ENCODE measurements at places on chromosomes 2 and 18.

DNA sequence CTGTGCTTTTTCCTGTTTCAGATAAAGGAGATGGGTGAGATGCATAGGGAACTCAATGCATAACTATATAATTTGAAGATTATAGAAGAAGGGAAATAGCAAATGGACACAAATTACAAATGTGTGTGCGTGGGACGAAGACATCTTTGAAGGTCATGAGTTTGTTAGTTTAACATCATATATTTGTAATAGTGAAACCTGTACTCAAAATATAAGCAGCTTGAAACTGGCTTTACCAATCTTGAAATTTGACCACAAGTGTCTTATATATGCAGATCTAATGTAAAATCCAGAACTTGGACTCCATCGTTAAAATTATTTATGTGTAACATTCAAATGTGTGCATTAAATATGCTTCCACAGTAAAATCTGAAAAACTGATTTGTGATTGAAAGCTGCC is 16.4 kb upstream of the MSH2 start:
- no peak for DNase-seq

- no peak for DNase-seq
These were observed 3.7 kb upstream of the AQP12A start for GRCh38 chr2:240687741-240688552.

DNA sequence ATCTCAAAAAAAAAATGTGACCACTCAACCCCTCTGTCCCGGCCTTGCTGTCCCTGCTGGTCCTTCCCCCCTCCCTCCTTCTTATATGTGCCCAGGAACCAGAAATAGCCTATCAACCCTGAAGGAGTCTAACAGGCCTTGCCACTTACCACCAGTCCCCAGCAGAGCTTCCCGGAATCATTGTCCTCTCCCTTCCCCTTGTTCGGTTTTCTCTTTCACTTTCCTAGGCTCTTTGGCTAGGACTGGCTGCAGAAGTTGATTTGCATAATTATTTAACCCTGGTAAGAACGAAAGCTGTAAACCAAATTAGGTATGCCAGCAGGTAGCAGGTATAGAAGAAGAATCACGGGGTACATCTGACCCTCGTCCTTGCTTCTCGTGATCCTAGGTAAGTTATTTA is 72.6 kb upstream of the ZNF532 start:
- no peak for DNase-seq

DNA sequence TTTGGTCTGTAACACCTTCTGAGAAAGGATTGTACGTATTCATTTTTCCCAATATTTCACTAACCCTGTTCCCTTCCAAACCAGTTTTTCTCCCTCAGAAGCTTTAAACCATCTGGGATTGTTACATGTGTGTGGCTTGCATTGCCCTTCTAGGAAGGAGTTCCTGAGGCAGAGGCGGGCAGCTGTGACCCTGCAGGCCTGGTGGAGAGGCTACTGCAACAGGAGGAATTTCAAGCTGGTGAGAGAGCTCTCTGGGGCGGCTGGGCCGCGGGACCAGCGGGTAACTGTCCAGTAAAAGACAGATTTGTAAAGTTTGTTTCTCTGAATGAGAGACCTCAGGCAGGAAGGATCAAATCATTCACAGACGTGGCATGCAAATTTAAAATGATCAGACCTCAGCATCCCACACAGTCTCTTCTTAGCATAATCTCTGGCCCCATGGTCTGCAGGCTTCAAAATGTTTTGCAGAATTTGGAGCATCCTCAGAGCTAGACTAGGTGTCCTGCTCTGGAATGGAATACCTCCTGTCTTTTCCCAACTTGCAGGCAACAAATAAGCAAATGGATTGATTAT is 40.2 kb upstream of the GPR17 start:
- no peak for DNase-seq

DNA sequence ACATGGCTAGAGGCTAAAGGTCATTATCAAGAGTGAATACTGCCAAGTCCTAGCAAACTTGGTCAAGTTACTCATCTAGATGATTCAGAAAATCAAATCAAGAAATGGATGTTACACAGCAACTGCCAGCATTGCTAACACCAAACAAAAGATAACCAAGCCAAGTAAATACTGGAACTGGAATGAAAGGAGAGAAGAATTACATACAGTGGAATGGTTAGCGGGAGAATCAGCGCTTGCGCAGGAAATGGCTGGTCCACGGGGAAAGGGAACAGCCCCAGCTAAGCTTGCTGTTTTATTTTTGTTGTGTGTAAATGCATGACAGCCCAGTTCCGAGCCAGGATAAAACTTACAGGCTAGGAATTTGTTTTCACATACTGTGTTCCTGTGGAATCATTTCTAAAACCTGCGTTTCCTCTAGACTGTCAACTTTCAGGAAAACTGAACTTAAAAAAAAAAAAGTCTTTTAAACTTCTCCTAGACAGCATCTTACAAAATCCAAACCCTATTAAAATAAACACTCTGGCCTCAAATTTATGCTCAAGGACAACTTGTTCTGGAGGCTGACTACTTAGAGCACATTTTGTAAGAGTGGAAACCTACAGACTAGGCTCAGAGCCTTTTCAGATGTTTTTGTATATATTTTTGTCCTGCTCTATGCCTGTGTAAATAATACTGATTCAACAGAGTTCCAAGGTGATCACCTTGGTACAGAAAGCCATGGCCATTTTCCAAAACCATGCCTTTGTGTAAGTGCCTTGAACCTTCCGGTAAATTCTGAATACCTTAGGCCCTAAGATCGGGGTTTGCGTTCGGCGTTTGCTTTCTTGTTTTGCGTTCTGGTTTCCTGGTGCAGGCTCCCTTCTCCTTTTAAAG is 30.7 kb upstream of the TXNDC2 start:
- DNase-seq, result no peak

DNA sequence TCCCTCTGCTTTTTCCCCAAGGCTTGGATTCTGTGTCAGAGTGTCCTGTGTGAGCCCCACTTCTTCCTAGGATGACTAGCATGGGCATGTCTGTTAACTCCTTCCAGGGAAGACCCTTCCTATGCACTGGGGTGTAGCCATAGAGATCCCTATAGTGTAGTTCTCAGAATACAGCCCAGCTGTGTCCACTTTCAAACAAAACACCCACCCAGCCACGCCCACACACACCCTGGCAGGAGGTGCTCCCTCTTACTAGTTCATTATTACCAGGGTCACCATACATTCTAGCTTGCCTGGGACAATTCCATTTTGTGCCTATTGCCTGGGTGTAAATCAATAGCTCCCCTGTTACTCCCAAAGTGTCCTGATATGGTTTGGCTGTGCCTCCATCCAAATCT is 195.6 kb downstream of the MYCN start:
- DNase-seq, result no peak

GRCh38 chr2:15273452-15273851 is 287.7 kb downstream of the NBAS start:
- DNase-seq, result no peak

- DNase-seq, result no peak
These were observed 218.8 kb downstream of the HAUS1 start for GRCh38 chr18:46322941-46323340.

DNA sequence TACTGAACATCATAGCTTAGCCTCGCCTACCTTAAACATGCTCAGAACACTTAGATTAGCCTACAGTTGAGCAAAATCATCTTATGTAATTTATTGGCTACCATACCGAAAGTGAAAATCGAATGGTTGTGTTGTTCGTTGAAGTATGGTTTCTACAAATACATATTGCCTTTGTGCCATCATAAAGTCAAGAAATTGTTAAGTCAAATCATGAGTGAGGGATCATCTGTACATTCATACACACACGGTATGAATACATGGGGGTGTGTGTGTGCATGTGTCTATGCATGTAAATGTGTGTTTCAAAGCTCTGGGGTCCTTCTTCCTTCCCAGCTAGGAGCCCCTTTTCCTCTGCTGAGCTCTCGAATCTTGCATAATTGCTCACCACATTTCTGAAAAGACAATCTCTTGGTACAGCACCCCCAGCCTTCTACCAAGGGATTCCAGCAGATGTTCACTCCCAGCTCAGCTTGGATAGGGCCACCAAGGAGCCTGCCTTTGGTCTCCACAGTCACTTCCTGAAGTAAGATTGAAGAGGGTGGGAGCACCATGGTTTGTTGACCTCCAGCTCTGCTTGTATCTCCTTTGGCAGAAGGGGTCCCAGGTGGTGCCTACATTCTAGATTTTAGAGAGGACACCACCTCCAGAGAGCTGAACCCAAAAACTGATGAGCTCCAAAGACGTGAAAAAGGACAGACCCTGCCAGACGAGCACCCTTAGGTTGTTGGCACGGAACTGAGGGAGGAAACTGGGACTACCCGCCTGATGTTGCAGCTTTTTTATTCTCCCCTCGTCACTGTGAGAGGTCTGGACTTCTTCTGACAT is 33.2 kb upstream of the CYP1B1 start:
- DNase-seq, result no peak

DNA sequence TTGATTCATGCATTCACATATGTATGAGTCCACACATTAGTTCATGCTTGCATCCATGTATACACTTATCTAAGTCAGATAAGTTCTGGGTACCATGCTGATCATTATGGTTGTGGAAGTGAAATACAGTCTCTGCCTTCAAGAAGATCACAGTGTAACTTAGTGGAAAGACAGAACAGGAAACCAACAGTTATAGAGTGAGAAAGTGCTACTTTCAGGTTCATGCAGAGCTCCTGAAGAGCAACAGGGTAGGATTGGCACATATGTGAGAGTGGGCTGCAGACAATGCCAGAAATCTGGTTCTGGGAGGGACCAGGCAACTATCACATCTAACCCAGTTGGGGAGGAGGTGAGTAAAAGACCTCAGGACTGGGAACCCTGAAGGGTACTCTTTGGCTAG is 35.4 kb upstream of the PGAP1 start:
- DNase-seq, result no peak

- no peak for DNase-seq
These were observed 143.5 kb downstream of the TGIF1 start for GRCh38 chr18:3593381-3593903.

GRCh38 chr2:10282611-10283105 is 20.0 kb upstream of the HPCAL1 start:
- DNase-seq, result no peak

DNA sequence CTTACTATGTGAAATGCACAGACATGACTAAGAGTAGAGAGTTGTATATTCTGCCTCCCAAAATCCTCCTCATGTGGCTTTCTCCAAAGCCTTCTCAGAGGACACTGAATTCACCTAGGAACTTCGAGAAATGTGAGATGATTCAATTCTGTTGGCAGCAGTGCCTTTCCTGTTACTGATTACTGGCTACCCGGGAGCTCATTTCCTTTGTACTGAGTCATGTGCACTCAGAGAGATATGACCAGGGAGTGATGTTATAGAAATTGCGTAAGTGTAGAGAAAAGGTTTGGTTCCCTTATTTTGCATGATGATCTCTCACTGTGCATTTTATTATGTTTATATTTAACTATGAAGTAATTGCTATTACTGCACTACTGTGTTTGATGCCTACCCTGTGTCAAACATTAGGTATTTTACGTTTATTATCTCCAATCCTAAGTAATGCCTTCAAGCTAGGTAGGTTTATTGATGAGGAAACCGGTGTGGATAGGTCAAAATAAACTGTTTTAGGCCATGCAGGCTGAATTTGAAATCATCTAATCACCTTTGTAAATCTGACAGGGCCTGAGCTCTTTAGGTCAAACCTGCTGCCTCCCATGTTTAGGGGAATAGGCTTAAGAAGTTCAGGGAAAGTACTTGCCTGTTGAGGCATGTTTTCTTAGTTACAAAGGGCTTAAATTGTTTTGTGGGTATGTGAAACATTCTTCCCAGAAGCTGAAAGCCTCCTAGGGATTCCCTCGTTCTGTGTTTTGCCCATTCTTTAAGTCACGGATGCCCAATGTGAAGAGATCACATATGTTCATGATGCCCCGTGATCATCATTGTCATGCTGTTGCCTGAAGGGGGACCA is 86.8 kb downstream of the FMNL2 start:
- DNase-seq, result peak; percentile 88

DNA sequence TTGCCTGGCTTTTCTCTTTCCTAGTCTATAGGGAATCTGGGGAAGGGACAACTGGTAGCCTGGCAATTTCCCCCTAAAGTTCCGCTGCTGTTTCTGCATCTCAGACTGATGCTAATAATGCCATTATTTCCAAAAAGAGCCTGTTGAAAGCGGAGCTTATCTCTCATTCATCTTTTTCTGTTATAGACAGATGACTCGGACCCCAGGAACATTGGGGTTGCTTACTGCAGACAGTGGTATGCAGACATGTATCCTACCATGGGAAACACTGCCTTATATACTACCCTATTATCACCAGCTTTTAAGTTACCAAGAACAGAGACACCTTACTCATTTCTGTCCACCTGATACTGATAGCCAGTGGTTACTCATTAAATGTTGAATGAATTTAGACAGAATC is 15.3 kb downstream of the ETAA1 start:
- DNase-seq, result no peak
